ENCODE measurements at places on chromosomes 2 and 18.

DNA sequence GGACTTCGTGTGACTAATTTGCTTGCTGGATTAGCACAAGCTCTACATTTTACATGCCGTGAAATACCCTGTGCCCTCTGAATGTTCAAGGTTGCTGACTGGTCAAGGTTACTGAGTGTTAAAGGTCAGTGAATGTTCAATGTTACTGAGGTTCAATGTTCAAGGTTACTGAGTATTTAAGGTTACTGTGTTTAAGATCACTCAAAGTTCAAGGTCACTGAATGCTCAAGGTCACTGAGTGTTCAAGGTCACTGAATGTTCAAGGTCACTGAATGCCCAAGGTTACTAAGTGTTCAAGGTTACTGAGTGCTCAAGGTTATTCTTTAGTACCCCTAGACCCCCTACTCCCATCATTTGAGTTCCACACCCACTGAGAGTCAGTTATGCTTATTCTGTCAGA lies 277.6 kb downstream of the CLIP4 start:
- DNase-seq = no peak

DNA sequence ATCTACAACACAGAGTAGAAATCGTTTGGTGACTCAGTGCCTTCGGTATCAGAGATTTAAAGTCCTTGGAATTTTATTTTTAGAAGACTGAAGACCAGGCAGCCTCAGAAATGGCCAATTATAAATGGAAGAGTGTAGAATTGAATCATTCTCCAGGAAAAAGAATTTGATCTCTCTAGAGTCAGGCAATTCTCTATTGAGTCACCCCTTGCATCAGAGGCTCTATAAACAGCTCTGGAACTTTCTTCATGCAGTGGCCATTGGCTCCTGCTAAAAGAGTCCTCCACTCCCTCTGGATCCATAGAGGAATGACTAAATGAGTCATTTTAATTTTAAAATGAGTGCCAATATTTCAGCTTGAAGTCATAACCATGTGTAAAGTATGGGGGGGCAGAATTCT lies 816.2 kb downstream of the TDRD15 start:
- no peak for DNase-seq

GRCh38 chr2:239161711-239162140 lies 239.1 kb downstream of the HDAC4 start:
- DNase-seq = no peak

DNA sequence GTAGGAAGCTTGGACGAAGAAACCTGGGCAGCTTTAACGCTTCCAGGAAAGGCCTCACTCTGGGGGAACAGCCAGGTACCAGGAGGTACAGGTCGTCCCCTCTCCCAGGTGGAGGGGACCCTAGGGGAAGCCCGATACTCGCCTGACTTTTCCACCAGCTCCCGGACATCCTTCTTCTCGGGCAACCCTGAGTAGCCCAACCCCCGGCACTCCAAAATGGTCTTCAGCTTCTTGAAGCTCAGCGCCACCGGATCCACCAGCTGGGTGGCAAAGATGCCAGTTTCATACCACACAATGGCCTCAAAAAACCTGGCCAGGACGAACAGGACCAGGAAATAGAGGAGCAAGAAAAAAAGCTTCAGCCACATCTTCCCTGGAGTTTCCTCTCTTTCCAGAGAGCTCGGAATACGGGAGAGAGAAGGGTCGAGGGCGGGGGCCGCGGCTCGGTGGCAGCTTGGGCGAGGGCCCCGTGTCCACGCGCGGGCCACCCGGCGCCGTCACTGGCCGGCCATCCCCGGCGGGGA lies 1.1 kb downstream of the RNF103 start:
- DNase-seq = no peak

DNA sequence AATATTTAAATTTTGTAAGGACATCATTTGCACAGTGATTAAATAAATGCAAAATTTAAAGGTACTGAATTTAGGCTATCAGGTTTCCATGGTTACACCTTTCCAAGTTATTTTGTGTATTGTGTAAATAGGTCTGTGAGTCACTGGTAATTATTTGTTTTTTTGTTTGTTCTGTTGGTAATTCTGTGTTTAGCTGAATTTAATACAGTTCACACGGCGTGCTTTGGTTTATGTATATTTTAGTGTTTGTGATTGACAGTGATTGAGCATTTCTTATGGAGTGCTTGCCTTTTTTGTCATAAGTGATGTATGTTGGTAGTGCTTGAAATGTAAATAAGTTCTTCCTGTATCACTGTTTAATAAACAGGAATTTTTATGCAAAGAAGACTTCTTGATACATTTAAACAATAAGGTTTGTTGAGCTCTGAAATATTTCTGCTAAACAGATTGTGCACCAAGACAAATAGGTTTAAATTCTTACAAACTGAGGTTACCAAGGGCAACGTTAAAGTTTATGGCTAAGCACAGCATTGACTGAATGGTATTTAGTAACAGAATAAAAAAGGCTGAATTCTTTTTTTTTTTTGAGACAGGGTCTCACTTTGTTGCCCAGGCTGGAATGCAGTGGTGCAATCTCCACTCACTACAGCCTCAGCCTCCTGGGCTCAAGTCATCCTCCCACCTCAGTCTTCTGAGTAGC lies 38.3 kb upstream of the DLX1 start:
- DNase-seq = no peak

DNA sequence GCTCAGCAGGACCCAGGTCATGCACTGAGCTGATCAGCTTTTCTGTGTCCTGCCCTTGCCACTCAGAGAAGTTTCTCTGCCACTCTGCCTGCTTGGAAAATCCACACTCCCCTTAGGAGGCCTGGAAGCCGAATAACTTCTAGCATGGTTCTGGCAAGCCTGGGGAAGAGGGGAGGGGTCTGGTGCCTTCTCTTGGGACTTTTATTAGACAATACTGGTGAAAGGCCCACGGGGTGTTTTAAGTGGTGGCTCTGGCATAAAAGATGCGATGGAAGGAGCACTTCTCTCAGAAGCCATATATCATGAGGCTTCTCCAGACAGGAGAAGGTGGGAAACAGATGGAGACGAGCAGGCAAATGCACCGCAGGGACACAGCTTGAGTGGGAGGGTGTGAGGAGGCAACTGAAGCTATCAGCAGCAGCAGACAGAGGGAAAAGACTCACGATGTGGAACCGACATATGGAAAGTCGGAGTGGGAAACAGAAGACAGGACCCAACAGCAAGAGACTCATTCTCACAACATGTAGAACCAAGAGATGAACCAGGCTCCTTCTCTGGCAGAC lies 141.8 kb upstream of the CTNNA2 start:
- DNase-seq = no peak

GRCh38 chr2:69227716-69228115 lies 159.3 kb downstream of the GFPT1 start:
- DNase-seq = no peak

GRCh38 chr18:8688216-8688800 lies 17.0 kb upstream of the MTCL1 start:
- no peak for DNase-seq

Data from fibroblast of the conjunctiva (primary cell).